Glomerular endothelial cell (primary cell): ENCODE measurements at places on chromosomes 13 and 19. TPM values are rescaled to one million over a fixed set of nuclear protein-coding genes. Genes with fewer than 3 reads are reported as not detected.

DNA sequence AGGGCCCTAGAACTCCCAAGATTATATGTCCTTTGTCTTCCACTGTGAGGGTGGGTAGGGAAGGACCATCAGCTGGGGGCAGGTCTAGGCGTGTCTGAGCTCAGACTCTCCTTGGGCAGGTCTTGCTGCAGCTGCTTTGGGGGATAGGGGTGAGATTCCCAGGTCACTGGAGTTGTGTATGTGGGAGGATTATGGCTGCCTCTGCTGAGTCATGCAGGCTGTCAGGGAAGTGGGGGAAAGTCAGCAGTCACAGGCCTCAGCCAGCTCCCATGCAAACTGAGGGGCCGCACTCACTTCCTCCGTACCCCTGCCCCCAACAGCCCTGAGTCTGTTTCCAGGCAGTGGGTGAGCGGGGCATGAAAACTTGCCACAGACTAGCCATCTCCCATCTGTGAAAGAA is 600.8 kb downstream of the DIAPH3 start:
- no peak for DNase-seq

DNA sequence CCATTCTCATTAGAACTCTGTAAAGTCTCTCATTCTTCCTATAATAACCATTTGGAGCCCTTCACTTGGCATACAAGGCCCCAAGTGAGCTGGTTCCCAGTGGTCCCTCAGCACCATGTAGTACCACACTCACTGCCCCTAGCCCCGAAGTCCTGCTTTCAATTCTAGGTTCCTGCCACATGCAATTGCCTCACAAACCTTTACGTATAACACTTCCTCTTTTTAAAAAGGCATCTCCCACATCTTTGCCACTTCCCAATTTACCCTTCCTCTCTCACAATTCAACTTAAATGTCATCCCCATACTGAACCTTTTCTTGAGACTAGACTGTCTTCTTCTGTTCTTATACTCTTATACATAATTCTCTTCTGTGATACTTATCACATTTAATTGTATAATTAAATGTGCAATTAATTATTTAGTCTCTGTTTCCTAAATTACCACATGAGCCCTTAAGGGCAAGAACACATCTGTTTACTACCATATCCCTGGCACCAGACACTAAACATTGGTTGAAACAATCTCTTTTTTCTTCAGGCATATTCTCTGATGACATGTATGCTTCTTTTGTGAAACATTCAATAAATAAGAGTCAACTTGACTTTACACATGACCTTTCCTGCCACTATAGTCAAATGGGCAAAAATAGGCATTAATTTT is 304.0 kb downstream of the SPRY2 start:
- DNase-seq: no peak

DNA sequence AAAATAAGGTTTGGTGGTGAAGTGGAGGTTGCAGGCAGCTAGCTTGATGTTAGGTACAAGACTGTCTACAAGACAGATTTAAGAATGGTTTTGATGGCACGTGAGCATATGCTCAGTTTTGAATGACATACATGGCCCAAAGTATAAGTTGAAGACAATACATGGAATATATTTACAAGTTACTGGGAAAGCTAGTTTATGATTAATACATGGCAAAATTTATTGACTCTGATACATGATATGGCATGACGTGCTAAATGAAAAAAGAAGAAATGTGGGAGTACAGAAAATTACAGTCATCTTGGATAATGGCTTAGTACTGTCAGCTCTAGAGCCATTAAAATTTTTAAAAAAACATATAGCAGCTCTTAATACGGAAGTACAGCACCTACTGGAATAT is 4.4 kb downstream of the KLF5 start:
- DNase-seq: no peak

GRCh38 chr19:3644351-3645066 is 17.9 kb upstream of the CACTIN start:
- DNase-seq: no peak

Gene NXNL1
- total RNA-seq: not detected in 2 replicates

GRCh38 chr13:38542601-38543000 is 144.3 kb upstream of the FREM2 start:
- no peak for DNase-seq

- no peak for DNase-seq
Measured at GRCh38 chr19:49565261-49565660, 15.1 kb downstream of the NOSIP start.

DNA sequence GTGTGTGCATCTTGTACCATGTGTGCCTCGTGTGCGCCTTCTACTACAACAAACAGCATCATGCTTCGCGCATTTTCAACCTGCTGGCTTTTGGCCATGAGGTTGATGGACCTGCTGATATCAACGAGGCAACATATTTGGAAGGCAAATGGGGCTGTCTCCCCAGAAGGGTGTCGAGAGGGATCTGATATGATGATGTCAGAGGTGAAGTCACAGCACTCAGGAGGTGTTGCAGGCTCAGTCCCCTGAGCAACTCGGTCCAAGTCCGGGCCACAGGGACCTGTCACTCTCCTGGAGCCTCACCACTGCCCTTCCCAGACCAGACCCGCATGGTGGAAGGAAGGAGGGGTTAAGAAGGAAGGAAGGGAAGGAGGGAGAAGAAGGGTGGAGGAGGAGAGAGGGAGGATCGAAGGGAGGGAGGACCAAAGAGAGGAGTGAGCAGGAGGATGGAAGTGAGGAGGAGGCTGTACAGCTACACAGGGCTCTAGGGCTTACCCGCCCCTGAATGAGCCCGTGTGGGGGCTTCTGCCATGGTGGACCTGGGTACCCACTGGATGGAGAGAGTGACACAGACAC is 6.7 kb upstream of the C13orf46 start:
- DNase-seq: no peak

- no peak for DNase-seq
Measured at GRCh38 chr19:16542910-16543472, 754 bp upstream of the CHERP start.

DNA sequence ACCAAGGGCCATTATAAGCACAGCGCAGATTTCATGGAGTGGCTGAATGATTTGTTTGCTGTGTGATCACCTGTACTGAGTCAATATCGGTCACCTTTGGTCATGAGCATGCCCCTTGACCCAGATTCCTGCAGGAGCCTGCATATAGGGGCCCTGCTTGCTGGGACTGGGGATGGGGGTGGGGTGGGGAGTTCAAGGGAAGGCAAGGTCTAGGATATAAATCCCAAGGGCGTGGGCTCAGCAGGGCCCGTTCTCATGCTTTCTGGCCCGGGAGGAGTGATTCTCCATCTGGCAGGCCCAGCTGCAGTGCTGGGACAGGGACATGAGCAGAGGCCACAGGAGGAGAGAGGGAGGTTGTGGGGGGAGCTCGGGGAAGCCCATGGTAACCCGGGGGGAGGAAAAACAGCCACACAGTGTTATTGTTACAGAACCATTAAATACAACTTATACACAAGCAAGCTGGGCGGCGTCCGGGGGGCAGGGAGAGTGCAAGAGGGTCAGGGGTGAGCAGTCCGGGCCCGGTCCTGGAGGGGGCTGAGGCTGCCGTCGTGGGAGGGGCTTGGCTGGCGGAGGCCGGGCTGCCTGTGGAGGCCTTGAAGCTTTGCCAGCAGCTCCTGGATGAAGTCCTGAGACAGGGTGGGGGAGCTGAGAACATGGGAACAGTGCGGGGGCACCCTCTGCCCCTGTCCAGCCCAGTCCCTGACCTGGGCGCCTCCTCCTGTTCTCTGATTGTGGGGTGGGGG is 5.2 kb downstream of the PPP1R14A start:
- DNase-seq: no peak

DNA sequence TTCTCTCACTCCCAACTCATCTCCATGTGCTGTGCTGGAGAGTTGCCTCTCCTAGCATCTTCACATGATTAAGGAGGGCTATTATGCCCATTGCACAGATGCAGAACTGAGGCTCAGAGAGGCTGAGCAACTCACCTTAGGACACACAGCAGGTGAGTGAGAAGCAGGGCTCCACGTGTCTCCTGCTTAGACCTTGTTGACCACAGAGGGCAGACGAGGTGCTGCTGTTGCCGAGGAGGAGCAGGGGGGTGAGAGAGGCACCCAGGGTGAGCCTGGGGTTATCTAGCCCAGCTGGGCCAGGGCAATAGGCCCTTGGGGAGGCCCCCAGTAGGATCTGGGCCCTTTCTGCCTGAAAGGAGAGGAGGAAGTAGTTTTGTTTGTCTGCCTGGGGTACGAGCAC is 2.4 kb upstream of the HSH2D start:
- no peak for DNase-seq

GRCh38 chr13:46142776-46143175 is 37.9 kb upstream of the CPB2 start:
- DNase-seq: no peak

GRCh38 chr13:39016087-39016486 is 21.8 kb downstream of the PROSER1 start:
- DNase-seq: no peak

Gene TMEM59L
- total RNA-seq: 1.4 and 1.6 TPM in 2 replicates

- DNase-seq: no peak
Measured at GRCh38 chr13:32060401-32060878, 28.9 kb downstream of the FRY start.

Gene RAB3A
- total RNA-seq: 2.6 and 4.1 TPM in 2 replicates

Gene ATP8B3
- 1.5 and 5.1 TPM in 2 replicates for total RNA-seq

GRCh38 chr19:40219721-40220276 is 1.6 kb upstream of the TTC9B start:
- DNase-seq: peak; percentile 39

DNA sequence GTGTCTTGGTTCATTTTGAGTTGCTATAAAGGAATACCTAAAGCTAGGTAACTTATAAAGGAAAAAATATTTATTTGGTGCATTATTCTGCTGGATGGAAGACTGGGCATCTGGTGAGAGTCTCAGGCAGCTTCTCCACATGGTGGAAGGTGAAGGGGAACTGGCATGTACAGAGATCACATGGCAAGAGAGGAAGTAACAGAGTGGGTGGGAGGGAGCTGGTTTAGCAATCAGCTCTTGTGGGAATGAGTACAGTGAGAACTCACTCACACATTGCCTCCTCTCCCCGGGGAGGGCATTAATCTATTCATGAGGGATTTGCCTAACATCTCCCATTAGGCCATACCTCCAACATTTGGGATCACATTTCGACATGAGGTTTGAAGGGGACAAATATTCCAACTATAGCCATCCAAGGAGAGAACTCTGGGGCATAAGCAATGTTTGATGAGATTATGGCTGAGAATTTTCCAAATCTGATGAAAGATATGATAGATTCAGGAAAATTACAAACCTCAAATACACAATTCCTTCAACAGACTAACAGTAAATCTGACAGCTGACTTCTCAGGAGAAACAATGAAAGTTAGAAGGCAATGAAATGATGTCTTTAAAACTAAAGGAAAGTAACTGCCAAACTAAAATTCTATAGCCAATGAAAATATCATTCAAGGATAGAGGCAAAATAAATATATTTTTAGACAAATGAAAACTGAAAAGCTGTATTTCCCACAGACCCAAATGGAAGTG is 52.5 kb downstream of the MTUS2 start:
- DNase-seq: no peak

Gene ZC3H4
- 24.1 and 35.4 TPM in 2 replicates for total RNA-seq

DNA sequence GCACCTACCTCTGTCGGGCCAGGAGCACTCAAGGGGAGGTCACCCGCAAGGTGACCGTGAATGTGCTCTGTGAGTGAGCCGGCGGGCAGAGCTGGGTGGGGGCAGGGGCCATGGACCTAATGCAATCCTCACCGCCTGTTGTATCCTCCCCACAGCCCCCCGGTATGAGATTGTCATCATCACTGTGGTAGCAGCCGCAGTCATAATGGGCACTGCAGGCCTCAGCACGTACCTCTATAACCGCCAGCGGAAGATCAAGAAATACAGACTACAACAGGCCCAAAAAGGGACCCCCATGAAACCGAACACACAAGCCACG is 1.8 kb upstream of the ICAM4 start:
- DNase-seq: no peak

Gene POSTN
- total RNA-seq: 2.3 and 26.5 TPM in 2 replicates

DNA sequence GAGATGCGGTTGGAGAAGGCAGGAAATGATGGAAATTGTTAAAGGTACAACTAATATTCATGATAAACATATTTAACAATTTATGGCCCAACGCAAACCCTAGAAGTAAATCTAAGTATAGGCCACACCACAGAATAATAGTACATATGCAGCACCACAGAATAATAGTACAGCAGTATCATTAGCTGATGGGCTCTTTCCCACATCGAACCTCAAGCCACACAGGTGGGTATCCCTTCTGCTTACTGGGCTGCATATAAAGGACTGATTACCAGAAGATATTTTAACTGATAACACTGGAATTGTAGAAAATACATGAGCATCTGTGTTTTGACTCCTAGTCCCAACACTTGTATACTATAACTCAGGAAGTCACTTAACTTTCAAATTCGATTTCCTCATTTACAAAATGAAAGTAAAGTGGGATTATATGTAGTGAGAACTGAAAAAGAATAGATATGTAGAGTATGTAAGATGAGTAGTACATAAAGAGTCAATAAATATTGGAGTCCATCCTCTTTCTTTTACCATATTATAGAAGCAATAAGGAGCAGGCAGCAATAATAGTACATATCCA is 91.5 kb downstream of the TSC22D1 start:
- DNase-seq: no peak

GRCh38 chr19:50720921-50721381 is 1.3 kb upstream of the SHANK1 start:
- no peak for DNase-seq

Gene PRR20A
- not detected in 2 replicates for total RNA-seq

Gene DNAAF3
- total RNA-seq: 1.6 and 1.7 TPM in 2 replicates

- DNase-seq: no peak
Measured at GRCh38 chr13:45333251-45333976, 7.6 kb downstream of the TPT1 start.

Gene FGF22
- total RNA-seq: 0.35 TPM in 1 of 2 replicates, not detected in the other

DNA sequence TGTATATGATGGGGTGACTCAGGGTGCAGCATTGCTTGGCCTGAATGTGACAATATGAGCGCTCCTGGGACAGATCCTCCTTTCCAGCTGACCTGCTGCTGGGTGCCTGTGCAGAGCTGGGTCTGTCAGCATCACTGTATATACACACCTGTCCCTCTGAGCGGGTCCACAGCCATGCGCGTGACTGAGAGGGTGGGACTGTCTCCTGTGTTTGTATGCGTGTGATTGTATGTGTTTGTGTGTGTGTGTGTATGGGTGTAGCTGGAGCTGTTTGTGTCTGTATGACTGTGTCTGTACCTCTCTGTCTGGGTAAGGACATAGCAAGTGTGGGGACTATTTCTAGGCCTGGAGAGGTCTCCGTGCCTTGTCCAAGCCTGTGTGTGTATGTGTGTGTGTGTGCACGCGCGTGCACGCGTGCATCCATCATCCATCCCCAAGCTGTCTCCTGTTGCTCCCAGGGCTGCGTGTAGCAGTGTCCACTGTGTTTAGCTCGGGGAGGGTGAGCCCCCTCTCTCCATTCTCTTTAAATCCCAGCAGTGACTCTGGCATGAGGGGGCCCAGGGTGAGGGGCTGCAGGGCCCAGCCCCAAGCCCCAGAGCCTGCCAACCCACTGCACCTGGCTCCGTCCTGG is 8.3 kb downstream of the IGLON5 start:
- DNase-seq: no peak

GRCh38 chr19:5907241-5907640 is 2.6 kb downstream of the VMAC start:
- DNase-seq: no peak

- peak; percentile 18 for DNase-seq
Measured at GRCh38 chr19:10461047-10461949, 41.0 kb downstream of the PDE4A start.
